D721Med (cell line): ENCODE measurements at places on chromosomes 1 and 21.

GRCh38 chr21:35400233-35400939 lies 351.3 kb upstream of the RUNX1 start:
- DNase-seq: no peak

- DNase-seq: no peak
Measured at GRCh38 chr1:90512441-90512840, 204.7 kb downstream of the BARHL2 start.

DNA sequence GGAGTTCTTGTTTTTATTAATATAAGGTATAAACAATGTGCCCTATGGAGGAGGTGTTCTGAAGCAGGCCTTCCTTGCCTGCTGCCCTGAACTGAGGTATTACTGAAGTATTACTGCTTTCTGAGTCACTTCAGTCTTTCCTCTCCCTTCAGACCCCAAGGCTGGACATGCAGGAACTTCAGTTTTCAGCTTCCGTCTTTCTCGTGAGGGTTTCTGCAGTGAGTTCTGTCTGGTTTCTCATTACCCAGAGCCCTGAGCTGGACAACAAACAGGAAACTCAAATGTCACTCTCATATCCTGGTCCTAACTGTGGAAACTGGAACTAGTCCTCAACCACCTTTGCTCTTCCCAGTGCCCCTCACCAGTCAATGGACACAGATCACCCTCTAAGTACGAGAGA lies 46.8 kb downstream of the ELAVL4 start:
- DNase-seq: no peak

DNA sequence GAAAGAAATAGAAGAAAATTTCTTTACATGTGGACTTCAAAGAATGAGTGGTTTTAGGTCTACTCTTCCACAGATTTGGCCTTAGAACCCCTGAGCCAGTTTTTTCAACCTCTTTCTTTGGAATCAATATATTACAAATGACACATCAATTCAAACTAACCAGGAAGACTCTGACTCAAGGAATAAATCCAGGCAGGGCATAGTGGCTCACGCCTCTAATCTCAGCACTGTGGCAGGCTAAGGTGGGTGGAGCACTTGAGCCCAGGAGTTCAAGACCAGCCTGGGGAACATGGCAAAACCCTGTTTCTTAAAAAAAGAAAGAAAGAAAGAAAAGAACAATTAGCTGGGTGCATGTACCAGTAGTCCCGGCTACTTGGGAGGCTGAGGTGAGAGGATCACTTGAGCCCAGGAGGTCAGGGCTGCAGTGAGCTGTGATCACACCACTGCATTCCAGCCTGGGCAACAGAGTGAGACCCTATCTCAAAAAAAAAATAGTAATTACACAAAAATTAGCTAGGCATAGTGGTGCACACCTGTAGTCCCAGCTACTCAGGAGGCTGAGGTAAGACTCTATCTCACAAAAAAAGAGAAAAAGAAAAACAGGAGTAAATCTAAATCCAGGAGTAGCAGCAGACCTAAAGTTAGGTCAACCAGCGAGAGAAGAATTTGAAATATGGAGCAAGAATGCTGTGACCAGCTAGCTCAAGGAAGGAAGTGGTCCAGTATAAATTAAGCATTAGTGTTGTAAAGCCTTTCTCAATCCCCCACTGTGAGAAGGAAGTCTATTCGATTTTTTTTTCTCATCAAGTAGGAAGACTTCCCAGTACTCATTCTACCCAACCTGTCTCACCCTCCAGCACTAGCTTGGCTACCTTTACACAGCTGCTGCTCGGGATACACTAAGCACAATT lies 1.9 kb downstream of the SORT1 start:
- DNase-seq: no peak

- no peak for DNase-seq
Measured at GRCh38 chr1:5891736-5892135, 100.5 kb downstream of the NPHP4 start.

GRCh38 chr21:28442624-28443023 lies 550.1 kb downstream of the LTN1 start:
- DNase-seq: no peak

DNA sequence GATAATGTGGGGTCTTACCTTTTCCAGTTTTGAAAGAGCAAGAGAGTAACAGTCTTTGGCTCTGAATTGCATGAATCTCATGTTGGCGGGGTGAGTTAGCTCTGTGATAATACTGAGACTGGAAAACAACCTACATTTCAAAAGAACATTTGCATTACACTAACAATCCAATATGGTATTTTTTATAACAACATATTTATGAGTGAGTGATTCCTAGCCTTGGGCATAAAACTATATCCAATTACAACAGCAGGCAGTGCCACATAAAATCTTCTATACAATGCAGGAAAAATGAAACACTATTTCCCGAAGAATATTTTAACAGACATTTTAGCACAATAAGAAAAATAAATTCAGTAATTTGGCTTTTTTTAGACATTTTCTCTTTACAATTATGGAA lies 303.0 kb downstream of the KCNT2 start:
- no peak for DNase-seq

- DNase-seq: no peak
Measured at GRCh38 chr1:100073531-100073930, 59.2 kb downstream of the SASS6 start.

- DNase-seq: no peak
Measured at GRCh38 chr1:37255136-37255795, 219.1 kb upstream of the ZC3H12A start.

DNA sequence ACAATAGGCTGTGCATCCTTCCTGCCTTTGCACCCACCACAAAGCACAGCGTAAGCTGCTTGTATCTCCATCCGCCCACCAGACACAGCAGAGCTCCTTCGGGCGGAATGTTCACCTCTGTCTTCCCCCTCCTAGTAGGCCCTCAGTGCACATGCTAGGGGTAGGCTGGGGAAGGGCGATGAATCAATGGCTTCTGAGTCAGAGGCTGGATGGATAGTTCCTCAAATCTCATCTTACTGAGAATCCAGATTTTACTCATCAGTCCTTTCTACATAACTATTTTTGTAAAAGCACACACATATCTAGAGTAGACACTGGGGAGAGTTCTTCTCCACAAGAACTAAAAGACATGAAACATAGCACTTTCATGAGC lies 73.8 kb downstream of the BCAR3 start:
- DNase-seq: no peak

DNA sequence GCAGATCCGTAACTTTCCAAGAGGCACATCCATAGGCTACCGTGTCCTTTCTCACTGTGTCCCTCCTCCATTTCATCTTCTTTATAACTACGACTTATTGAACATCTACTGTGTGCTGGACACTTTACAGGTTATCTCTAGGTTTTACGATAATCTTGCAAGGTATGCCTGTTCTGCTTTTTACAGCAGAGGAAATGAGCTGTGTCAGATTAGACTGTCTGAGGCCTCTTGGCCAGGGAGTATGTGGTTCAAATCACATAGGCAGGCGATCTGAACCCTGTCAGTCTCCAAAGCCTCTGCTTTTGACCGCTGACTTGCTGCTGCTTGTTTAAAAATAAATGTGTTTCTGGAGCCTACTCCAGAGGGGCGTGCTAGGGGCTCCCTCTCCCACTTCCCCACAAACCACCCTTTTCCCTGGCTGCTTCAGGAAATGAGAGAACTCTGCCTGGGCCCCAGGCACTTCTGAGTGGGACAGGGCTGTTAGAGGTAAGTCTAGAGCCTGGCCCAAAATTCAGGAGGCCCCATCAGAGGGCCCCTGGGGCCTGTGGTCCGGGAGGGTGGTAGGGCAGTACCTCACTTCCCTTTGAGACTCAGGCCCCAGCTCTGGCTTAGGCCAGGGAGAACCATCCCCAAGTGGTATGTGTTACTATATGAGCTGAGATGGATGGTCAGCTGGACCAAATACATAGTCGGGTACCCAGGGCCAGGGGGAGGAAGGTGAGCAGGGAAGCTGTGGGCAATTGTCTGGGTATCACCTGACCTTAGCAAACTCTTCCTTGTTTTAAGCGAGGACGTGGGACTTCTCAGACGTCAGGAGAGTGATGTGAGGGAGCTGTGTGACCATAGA lies 4.4 kb downstream of the PSEN2 start:
- no peak for DNase-seq

DNA sequence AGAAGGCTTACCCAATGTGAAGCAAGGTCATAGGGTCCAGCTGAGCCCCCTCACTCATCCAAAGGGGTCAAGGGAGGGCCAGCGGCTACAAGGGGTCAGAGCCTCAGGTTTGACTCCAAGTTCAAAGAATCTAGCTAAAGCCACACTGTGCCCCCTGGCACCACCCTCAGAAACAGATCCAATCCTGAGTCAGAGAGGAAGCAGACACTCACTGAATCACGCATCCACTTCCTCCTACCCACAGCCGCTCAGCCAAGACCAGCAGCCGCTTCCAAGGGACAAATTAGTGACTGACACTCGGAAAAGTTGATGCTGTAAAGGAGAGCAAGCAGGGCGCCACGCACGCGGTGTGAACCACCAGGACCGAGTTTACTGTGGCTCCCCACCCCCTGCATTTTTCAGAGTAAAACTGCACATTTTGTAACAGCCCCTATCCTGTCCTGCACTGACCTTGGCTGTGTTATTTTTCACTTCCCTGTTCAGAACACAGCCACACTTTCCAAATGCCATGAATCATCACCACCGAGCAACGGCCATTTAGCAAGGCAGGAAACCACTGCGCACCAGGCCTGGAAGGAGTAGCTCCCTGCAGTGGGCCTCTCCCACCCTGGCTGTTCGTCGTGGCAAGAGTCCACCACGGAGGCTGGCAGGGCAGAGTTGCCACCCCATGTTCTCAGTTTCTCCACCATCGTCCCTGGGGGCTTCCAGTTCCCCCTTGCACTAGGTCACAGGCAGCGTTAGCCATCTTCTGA lies 147.8 kb downstream of the TOMM20 start:
- DNase-seq: no peak

DNA sequence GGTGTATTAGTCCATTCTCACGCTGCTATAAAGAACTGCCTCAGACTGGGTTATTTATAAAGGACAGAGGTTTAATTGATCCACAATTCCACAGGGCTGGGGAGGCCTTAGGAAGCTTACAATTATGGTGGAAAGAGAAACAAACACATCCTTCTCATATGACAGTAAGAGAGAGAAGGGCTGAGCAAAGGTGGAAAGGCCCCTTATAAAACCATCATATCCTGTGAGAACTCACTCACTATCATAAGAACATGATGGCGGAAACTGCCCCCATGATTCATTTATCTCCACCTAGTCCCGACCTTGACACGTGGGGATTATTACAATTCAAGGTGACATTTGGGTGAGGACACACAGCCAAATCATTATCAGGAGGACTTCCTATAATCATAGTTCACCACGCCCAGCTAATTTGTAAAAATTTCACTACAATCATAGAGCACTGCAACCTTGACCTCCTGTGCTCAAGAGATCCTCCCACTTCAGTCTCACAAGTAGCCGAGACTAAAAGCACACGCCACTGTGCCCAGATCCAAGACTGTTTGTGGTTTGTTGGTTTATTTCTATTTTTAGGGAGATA lies 164.9 kb downstream of the RERE start:
- DNase-seq: no peak

GRCh38 chr1:70072231-70072751 lies 133.1 kb downstream of the LRRC40 start:
- no peak for DNase-seq

GRCh38 chr1:93635614-93636543 lies 45.8 kb downstream of the BCAR3 start:
- DNase-seq: no peak
